ENCODE measurements at places on chromosomes 1 and 21. TPM values are rescaled to one million over a fixed set of nuclear protein-coding genes. Genes with fewer than 3 reads are reported as not detected.

DNA sequence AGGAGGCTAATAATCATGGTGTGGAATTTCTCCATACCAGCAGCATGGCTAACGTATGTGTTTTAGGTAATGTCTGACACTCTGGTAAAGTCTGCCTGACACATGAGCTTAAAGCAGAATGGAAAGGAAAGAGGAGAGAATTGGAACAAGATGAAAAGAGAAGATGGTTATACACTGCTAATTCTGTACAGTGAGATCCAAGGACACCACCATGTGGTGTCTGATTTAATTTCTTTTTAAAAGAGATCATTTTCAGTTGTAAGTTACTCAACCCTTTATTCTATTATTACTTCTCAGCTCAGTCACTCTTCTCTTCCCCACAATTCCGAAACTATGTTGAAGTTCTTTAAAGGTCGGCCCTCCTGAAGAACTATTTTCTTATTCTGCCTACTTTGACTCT lies 15.6 kb downstream of the PRKAB2 start:
- no peak for DNase-seq

DNA sequence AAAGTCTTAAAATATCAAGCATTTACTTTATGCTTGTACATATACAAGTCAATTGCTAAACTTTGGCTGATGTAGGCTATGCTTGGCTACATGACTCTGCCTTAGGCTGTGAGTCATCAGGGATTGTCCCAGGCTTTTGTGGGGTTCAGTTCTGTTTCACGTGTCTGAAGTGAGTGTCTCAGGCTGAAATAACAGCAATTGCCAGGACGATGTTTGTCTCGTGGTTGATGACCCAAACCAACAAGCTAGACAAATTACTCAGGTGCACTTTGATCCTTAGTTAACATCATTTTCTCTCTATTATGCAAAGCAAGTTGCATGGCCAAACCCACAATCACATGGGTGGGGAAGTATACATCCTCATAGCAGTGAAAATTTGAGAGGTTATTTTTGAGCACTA lies 410.1 kb downstream of the BRINP3 start:
- DNase-seq, result no peak

DNA sequence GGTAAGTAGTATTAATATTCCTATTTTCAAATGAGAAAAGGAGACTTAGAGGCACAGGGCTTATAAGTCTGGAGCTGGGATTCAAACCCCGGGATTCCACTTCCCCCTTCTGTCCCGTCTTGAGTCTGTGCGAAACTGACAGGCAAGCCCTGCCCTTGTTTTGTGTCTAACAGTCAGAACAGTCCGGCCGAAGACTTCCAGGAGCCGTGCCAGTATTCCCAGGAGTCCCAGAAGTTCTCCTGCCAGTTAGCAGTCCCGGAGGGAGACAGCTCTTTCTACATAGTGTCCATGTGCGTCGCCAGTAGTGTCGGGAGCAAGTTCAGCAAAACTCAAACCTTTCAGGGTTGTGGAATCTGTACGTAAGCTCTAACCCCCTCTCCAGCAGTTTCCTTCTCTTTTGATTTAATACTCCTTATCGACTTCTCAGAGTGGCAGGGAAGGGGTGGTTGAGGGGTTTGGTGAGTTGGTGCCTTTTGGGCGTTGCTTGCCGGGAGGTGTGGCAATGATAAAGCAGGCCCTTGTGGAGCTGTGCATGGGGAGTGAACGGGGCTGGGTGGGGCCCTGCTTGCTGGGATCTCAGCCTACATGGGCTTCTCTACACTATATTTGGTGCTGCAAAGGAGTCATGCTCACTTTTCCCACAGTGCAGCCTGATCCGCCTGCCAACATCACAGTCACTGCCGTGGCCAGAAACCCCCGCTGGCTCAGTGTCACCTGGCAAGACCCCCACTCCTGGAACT lies 29.4 kb downstream of the IL6R start:
- DNase-seq, result peak; percentile 91

- DNase-seq, result peak; percentile 38
Measured at GRCh38 chr1:78619803-78620579, at the start of gene IFI44L. Gene IFI44L, plus strand, starts transcription at chr1:78620448. Its CDS starts 7,468 bp downstream, at chr1:78627916.

DNA sequence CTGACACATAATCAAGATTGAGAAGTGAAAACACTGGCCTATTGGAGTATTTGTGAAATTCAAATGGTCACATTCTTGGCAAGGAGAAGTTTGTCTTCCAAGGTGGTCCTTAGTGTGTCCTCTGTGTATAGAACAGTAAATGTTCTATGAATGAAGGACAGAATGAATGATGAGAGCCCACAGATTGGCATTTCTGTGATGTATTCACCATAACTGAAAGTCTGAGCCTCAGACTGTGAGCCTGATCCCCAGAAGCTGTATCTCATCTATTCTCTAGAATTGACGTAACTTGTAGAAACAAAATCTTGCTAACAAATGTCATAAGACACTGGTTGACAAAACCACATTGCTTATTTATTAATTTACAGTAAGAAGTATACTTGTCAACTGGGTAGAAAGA lies 111.5 kb upstream of the ETV3 start:
- DNase-seq, result no peak

GRCh38 chr1:183239793-183240525 lies 53.9 kb downstream of the LAMC2 start:
- DNase-seq, result no peak

ZNF593OS gene
- total RNA-seq, result not detected
